Fibroblast of gingiva (primary cell): ENCODE measurements at places on chromosomes 7 and 10.
A peak's percentile ranks its signal among the peaks of the same experiment; 100 is the strongest.

DNA sequence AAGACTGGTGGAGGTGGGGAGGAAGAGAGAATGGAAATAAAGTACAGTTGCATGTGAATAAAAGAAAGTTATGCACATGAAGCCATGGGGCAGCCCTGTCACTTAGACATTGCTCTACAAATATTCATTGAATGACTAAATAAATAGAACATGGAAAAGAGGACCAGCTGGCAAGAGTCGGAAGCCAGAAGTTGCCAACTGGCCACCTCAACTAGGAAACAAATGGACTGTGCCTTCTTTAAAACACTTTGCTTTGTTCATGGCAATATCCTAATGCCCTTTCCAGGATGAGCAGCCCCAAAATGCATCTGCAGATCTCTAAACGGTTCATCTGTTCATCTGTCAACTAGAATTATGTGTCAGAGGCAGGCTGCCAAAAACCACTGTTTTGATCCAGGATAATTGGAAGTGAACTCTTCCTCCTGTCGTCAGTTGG, 157.3 kb downstream of the NOC3L start:
- DNase-seq = no peak

DNA sequence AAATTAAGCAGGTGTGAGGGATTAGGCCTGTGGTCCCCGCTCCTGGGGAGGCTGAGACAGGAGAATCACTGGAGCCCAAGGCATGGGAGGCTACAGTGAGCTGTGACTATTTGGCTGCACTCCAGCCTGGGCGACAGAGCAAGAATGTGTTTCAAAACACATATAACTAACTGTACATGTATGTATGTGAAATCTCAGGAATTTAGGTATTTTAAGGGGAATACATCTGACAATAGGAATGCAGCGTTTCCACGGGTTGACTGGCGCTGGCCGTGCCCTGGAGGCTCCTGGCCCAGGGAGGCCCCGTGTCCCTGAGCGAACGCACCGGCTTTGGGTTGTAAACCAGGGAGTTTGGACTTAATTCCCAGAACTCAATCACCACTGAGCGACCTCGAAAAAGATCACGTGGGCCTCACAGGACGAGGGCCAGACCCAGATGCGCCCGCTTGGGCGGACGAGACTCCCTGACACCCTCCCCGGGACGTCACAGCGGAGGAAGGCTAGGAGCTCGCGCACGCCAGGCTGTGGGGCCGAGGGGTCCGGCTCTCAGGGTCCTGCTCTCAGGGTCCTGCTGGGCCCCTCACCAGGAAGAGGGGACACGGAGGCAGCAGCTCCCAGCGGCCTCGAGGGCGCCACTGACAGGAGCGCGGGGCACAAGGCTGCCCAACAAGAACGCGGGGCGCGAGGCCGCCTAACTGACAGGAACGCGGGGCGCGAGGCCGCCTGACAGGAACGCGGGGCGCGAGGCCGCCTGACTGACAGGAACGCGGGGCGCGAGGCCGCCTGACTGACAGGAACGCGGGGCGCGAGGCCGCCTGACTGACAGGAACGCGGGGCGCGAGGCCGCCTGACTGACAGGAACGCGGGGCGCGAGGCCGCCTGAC, 18.4 kb downstream of the PTPRN2 start:
- no peak for DNase-seq

GRCh38 chr7:49800031-49800430, 26.6 kb downstream of the VWC2 start:
- DNase-seq = no peak

- no peak for DNase-seq
These were observed 225.8 kb upstream of the TCERG1L start for GRCh38 chr10:131537281-131537680.

DNA sequence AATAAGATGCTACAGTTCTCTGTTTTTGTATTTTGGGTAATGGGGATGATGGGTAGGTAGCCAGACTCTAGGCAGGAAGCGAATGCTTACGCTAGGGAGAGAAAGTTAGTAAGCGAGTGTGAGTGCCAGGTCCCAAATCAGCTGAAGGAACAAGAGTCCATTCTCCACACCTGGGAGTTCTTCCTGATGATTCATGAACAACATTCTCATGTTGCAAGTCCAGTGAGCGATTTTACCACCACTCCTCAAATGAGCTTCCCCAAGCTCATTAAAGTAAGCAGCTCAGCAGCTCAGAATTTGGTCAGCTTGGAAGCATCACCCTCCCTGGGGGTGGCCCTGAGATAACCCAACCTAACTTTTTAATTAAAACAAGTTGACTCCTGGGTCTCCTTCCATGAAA, 27.3 kb downstream of the SH3PXD2A start:
- no peak for DNase-seq

GRCh38 chr10:128003521-128003920, 96.6 kb downstream of the PTPRE start:
- DNase-seq = no peak

DNA sequence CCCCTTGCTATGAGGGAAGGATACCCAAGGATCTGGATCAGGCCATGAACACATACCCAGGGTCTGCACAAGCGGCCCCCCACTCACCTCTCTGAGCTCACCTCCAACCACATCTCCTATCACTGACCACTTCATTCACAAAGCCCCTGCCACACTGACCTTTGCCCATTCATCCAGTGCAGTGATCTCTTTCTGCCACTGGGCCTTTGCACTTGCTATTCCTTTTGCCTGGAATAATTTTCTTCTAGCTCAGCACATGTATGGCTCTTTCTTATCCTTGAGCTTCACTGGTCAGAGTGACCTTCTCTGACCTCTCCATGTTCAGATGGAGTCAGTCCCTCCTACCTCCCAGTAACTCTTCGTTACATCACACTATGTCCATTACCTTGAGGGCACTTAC, 48.3 kb downstream of the ADRA2A start:
- no peak for DNase-seq

GRCh38 chr7:74306730-74307469, 17.7 kb downstream of the CLIP2 start:
- DNase-seq = peak; percentile 55

DNA sequence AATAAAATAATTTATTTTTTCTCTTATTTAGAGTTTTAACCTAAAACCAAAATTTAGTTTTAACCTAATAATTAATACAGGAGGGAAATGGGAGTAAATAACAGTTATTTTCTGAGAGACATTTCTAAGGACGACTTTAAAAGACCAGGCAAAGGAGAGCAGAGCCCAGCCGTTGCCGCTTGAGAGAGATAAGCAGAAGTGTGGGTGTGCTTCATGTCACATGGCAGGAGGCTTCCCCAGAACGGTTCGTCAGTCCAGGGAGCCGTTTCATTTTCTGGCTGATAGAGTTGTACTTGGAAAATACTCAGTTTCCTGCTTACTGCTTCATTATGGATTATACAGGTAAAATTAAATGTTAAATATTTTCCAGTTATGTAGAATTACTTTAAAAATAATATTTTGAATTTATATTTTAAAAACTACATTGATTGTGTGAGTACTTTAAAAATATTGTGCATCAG, 61.4 kb downstream of the ST7 start:
- no peak for DNase-seq

- no peak for DNase-seq
These were observed 21.7 kb upstream of the NKX6-2 start for GRCh38 chr10:132807621-132808049.

DNA sequence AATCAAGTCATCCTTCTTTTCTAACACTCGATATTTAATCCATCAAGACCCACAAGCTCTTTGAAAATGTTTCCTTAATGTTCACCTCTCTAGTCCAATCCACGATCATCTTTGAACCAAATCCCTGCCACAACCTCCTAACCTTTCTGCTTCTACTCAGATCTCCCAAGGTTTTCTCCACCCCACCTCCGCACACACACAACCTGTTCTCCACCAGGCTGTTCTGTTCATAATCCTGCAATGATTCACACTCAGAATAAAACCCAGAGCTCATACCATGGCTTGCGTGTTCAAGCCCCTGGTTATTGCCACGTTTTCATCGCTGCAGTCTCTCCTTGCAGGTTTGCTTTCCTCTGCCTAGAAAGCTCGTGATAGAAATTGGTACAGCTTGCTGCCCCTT, 53.8 kb upstream of the BAMBI start:
- no peak for DNase-seq

- DNase-seq = no peak
These were observed 41.0 kb upstream of the AMPH start for GRCh38 chr7:38671911-38672905.

GRCh38 chr7:155231941-155232340, 65.7 kb upstream of the INSIG1 start:
- no peak for DNase-seq

DNA sequence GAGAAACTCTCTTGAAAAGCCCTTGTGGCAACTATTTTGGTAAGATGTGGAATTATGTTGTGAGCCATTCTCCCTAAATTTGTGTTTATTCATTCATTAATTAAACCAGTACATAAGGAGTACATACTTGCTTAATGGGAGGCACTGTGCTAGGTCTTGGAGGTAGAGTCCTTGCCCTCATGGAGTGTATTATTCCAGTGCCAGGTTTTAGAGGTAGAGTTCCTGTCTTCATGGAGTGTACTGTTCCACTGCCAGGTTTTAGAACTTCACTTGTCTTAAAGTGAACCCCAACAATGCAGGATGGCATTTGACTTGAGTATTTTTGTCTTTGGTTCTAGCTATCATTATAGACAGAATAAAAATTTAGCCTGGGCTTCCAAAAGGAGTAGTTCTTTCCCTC, 8.8 kb downstream of the MXI1 start:
- DNase-seq = no peak

GRCh38 chr10:70934701-70935100, 46.3 kb upstream of the PCBD1 start:
- no peak for DNase-seq

GRCh38 chr10:88895250-88895649, 15.2 kb downstream of the STAMBPL1 start:
- no peak for DNase-seq
